Thyroid gland (tissue), 4 donors: ENCODE measurements at places on chromosomes 5 and 9. TPM values are rescaled to one million over a fixed set of nuclear protein-coding genes. Genes with fewer than 3 reads are reported as not detected.

DNA sequence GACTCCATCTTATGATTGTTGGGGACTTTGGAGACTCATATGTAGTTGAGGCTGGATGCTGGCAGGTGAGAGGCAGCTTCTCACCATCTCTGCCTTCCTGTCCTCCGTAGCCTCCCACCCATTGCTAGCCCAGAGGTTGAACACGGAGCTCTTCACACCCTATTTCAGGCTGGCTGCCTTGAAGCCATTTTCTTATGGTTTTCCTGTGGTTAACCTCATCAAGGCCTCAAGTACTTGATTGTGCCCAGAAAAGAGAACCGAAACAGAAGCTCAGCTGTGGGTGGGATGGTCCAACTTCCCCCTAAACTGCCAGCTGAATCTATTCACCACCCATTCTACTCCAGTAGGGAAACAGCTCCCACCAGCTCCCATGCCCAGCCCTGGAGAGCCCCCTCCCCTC lies 102.9 kb downstream of the LIFR start:
- no peak for DNase-seq

- no peak for DNase-seq
These were observed 35.8 kb upstream of the TLX3 start for GRCh38 chr5:171272996-171273970.

GRCh38 chr5:181204826-181205760 lies at the start of gene TRIM7:
Gene TRIM7, minus strand, starts transcription at chr5:181205196. Its CDS starts 86 bp downstream, at chr5:181205110.
- DNase-seq, result peak; percentile 76

The SHISAL2B gene
- total RNA-seq, result not detected
